ENCODE measurements at places on chromosomes 7 and 10. TPM values are rescaled to one million over a fixed set of nuclear protein-coding genes. Genes with fewer than 3 reads are reported as not detected.

VAX1 gene
- total RNA-seq, result not detected

MYL7 gene
- not detected for total RNA-seq

A1CF gene
- not detected for total RNA-seq

TRAPPC14 gene
- 18.2 TPM for total RNA-seq

GIMAP1 gene
- 5.2 TPM for total RNA-seq

LDB3 gene
- total RNA-seq, result 4.7 TPM

NXPH1 gene
- total RNA-seq, result 0.25 TPM

PRKCQ gene
- 3.7 TPM for total RNA-seq

GRCh38 chr7:121329191-121330052, 622 bp downstream of the WNT16 start:
- DNase-seq, result no peak

DNA sequence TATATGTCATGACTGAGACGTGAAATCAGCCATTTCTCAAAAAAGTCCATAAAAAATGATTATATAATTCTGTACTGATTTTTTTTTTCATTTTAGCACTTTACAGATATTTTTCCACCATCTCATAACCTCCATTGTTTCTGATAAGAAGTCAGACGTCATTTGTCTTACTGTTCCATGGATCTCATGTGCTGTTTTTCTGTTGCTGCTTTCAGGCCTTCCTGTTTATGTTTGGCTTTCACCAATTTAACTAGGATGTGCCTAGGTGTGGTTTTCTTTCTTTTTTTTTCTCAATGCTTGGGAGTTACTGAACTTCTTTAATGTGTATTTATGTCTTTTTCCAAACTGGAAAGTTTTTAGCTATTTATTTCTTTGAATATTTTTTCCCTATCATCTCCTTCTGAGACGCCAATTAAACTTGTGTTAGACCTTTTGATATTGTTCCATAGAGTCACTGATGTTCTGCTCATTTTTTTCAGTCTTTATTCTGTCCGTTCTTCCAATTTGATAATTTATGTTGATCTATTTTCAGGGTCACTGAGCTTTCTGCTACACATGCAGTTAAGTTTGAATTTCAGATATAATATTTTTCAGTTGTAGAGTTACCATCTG, 43.3 kb downstream of the TAF3 start:
- no peak for DNase-seq

GRCh38 chr10:101182936-101183335, 46.3 kb downstream of the LBX1 start:
- DNase-seq, result no peak

- DNase-seq, result no peak
These were observed 25.8 kb downstream of the NHLRC2 start for GRCh38 chr10:113880236-113880635.

GRCh38 chr10:29102636-29103035, 186.2 kb upstream of the LYZL1 start:
- no peak for DNase-seq

DNA sequence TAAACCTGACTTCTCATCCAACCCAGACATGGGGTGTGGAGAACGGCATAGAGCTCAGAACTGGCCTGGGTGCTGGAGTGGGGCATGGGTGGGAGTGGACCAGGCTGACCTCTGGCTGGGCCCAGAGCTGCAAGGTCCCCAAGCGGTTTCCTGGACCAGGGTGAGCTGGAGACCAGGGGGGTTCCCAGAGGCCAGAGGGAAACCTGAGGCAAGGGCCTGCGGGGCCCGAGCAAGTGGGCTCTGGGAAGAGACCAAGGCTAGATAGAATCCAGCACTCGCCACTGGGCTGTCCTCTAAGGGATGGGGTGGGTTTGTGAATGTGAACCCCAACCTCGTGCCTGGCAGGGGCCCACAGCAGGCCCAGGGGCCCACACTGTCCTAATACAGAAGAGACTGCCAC, 39.4 kb upstream of the RET start:
- no peak for DNase-seq

DNA sequence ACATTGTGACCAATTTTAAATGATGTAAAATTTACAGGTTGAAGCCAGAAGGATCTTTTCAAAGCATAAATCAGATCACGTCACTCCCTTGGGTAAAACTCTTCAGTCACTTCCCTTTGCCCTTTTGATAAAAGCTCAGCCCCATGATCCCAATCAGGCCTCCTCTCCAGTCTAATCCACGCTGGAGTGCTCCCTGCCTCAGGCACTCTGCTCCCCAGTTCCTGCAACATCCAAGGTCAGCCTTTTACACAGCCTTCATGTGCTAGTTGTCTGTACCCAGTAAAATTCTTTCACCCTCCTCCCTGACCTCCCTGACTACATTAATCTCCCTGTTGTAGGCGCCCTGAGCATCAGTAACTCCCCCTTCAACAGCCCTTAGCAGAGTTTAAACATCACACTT, 14.1 kb downstream of the ELMO1 start:
- no peak for DNase-seq

DNA sequence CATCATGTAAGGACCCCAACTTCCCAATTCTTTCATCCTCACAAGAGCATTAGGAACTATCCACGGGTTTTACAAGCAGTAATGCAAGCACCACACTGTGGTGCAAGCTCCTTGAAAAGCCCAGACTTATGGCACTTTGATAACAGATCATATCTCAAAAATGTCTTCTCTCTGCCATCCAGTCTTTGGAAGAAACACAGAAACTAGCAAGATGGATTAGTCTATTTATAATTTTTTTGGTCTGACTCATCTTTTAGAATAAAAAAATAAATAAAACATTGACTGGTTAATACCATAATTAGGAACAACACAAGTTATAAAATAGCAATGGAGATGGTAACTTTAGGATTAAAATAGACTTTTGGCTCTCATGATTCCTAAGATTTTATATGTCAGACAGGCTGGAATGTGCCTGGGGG, 49.0 kb upstream of the CALD1 start:
- DNase-seq, result no peak

- no peak for DNase-seq
These were observed 150.8 kb downstream of the NRP1 start for GRCh38 chr10:33183655-33184054.

DNA sequence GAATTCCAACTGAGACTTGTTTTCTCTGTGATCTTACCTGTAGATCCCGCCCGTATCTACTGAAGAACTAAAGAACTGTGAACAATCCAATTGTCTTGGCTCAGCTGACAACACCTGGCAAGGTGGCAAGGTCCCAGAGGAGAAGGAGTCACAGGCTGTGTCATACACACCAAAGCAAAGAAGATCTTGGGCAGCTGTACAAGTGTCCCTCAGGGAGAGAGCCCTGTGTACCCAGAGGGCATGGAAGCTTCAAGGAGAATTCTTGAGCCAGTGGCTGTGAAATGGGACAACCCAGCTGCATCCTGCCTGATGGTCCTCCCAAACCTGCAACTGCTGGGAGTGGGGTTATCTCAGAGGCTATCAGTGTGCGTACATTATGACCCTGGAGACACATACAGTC, 46.7 kb upstream of the TECTB start:
- DNase-seq, result no peak

DNA sequence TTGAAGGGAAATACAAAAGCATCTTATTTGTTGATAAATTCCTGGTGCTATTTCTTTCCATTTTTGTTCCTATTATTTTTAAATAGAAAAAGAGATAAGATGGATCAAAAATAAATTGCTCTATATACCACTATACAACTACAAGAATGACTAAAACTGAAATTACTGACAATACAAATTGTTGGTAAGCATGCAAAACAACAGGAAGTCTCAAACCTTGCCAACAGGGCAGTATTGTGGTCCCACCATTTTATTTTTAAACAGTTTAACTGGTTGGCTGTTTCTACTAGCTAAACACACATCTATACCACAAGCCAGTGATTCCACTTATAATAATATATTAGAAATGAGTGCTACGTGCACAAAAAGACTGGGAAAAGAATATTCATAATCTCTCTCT, 213.0 kb downstream of the JAZF1 start:
- DNase-seq, result no peak

GRCh38 chr10:110617425-110618229, 26.5 kb upstream of the RBM20 start:
- no peak for DNase-seq

- no peak for DNase-seq
These were observed at the start of gene GATA3 for GRCh38 chr10:8054494-8055407. Gene GATA3, plus strand, starts transcription at chr10:8054688. Its CDS starts 968 bp downstream, at chr10:8055656.

- DNase-seq, result no peak
These were observed 41.5 kb upstream of the C10orf67 start for GRCh38 chr10:23386052-23386451.

DNA sequence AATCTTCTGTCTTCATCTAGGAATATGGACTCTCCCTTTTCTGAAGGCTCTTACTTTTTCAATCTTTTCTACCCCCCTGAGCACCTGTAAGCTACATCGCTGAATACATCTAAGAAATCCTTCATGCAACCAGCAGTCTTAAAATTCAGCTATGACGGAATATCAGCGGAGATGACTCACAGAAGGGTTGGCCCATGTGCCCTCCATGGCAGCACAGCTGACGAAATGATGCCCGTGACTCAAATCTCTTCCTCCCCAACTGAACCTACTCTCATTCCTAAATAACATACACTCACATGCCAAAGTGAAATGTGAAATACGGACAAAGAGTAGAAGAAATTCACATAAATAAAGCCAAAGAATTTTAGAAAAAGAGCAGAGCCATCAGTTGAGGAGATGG, 30.3 kb upstream of the NCAPG2 start:
- DNase-seq, result no peak

DNA sequence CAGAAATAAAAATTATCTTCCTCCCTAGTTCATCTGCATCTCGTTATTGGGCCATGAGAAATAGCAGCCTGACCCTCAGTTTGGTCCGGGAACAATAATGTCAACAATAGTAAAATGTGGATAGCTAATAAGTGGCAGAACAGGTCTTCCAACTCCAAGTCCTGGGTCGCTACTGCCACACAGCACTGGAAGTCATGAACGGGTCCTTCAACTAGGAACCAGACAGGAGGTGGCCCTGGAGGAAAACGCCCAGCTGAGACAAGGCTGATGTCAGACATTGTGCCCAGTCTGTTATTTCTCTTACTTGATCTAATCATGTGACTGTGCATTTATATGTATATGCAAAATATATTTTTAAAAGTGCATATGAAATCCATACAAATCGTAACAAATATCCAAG, 51.8 kb downstream of the PYROXD2 start:
- DNase-seq, result no peak
